Myometrial cell (primary cell): ENCODE measurements at places on chromosomes 3 and 15. TPM values are rescaled to one million over a fixed set of nuclear protein-coding genes. Genes with fewer than 3 reads are reported as not detected.

SMAD3 gene
- 34.2 and 40.6 TPM in 2 replicates for total RNA-seq

CKMT1B gene
- not detected in 2 replicates for total RNA-seq

CSPG4 gene
- total RNA-seq, result 138 and 143 TPM in 2 replicates

CD200R1 gene
- total RNA-seq, result not detected in 2 replicates

YEATS2 gene
- total RNA-seq, result 29.2 and 33.4 TPM in 2 replicates

ABHD6 gene
- 8.0 and 8.6 TPM in 2 replicates for total RNA-seq

KCNH8 gene
- total RNA-seq, result not detected in 2 replicates

SPTBN5 gene
- total RNA-seq, result under 0.01 and 0.18 TPM in 2 replicates

SPATA12 gene
- total RNA-seq, result not detected in 2 replicates

COL6A5 gene
- not detected in 2 replicates for total RNA-seq

CHDH gene
- total RNA-seq, result under 0.01 TPM in 1 of 2 replicates, not detected in the other

ACOX2 gene
- 5.0 and 8.9 TPM in 2 replicates for total RNA-seq

CHL1 gene
- total RNA-seq, result not detected in 2 replicates

GOLGA8T gene
- total RNA-seq, result not detected in 2 replicates
